ENCODE measurements at places on chromosomes 7 and 10.

- no peak for DNase-seq
These were observed 122.3 kb downstream of the IMMP2L start for GRCh38 chr7:111439977-111440376.

- DNase-seq, result no peak
These were observed 384.0 kb downstream of the RPS24 start for GRCh38 chr10:78417425-78418370.

DNA sequence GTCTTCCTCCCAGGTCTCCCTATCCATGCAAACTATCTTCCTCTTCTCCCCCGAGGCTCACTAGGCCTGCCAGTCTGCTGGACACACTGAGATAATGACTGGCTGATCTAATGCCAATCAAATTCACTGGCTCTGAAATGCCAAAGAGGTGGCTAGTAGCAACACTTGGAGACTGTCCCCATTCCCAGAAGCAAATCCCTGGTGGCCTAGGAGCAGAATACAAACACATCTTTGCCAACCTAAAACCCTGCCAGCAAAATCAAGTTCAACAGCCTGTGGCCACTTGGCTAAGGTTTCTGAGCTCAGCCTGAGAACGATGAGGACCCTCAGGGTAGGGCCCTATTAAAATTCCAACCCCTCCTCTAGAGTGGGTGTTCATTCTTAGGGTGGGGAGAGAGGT lies 46.6 kb downstream of the SH3PXD2A start:
- DNase-seq, result no peak

DNA sequence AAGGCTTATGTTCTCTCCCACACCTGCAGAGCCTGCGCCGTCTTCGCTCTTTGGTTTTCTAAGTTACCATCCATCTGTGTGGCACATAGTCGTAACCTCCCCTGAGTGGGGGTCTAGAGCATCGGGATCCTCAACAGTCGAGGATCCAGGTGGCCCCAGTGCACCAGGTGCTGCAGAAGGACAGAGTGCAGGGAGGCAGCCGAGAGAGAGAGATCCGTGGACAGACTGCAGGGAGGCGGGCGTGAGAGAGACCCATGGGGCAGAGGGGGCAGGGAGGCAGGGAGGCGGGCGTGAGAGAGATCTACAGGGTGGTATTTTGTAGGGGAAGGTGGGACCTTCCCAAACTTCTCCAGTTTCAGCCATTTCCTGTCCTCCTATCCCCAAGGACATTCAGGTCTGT lies 42.3 kb downstream of the PFKP start:
- DNase-seq, result no peak

- no peak for DNase-seq
These were observed 24.3 kb downstream of the FAM20C start for GRCh38 chr7:216360-217300.

GRCh38 chr7:110918949-110919548 lies 171.9 kb upstream of the LRRN3 start:
- DNase-seq, result no peak

GRCh38 chr10:79065091-79065551 lies 3.6 kb upstream of the ZMIZ1 start:
- DNase-seq, result no peak

DNA sequence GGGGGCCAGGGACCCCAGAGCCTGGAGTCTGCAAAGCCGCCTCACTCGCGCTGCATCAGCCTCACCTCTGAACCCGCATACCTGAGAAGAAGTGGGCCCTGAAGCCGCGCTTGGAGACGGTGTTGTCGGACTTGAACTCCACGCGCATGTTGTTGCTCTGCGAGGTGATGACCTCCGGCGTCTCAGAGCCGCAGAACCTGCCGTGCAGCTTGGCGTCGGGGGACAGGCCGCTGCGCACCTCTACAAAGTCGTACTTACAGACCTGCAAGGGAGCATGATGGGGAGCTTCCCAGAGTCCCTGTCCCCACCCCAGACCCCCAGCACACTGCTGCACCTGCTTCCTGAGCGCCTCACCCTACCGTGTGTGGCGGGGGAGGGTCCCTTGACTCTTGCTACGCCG lies 25.7 kb upstream of the OPALIN start:
- no peak for DNase-seq

GRCh38 chr7:12322284-12322902 lies 81.3 kb downstream of the VWDE start:
- no peak for DNase-seq

DNA sequence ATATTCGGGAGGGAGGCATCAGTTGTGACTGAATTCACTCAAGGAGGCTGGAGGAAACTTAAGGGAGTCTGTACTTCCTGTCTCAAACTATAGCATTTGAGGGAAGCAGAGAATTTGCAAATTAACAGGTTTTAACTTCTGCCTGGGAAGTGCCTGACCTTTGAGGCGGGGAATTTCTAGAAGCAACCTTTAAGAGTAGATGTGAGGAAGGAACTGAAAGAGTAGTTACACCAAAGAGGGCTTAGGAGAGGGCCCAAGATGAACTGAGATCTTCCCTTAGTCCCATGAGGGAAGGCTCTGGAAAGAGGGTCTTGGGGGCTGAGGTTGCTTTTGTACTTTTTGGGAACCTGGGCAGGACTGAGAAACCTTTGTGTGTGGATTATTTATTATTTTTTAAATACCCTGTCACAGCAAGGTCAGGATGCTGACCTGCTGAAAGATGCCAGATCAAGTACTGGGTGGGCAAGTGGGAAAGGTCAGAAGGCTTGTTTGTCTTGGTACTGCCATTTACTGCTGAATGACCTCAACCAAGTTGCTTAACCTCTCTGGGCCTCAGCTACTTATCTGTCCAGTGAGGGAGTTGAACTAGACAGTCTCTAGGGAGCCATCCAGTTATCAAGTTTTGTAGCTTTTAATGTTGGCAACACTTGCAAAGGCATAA lies 2.4 kb downstream of the GPR158 start:
- DNase-seq, result no peak

Measured in activated CD4-positive, CD25-positive, alpha-beta regulatory T cell treated with anti-CD3 and anti-CD28 coated beads, Interleukin-2, amount 50 U/mL, for 16 hours (primary cell).